Esophagus mucosa (tissue), 1 donor: ENCODE measurements at places on chromosomes 4 and X.
A peak's percentile ranks its signal among the peaks of the same experiment; 100 is the strongest.

DNA sequence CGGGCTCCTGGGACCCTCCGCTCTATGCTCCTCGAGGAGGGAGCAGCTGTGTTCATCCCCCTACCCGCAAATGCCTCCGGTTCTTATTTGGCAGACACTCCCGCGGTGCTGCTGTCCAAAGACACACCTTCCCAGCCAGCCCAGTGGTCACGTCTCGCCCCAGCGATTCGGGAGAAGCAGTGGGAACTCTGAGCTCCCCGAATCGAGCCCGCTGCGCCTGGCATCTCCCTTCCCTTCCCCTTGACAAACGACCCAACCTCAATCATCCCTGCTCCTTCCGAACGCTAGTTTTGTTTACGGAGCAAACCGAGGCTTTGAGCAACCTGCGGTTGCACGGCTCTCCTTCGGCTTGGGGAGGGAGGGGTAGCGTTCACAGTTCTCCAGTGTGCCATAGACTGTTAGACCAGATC is 317 bp upstream of the FRMPD4 start:
- no peak for ATAC-seq

DNA sequence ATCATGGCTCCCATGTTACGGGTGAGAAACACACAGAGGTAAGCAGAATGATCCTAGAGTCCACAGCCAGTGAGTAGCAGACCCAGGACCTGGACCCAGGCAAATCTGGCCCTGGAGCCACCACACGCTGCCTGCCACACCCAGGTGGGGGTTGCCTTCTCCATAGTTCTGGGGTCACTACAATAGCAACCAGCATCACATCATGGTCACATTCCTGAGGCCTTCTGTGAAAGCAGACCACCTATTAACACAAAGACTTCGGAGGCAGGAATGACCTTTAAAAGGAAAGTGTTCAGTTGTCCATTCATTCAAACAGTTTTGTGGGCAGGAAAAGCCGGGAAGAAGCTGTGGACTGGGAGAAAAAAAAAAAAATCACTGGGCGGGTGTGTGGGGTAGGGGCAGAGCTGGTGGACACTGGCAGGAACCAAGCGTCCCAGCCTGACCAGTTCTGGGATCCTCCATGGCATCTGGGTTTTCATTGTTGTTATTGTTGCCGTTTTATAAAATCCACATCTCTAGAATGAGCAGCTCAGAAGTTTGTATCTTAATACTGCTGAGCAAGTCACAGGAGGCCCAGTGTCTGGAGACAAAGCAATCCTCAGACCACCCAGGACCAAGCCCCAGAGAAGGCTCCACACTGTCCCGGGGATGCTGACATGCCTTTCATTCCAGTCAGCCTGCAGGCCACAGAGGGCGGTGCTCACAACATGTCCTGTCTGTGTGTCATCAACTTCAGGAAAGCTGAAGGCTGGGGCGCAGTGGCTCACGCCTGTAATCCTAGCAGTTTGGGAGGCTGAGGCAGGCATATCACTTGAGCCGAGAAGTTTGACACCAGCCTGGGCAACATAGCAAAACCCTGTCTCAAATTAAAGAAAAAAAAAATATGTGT is 67.0 kb downstream of the SEL1L3 start:
- ATAC-seq, result peak; percentile 45

GRCh38 chr4:83440148-83440814 is 15.3 kb downstream of the HELQ start:
- no peak for ATAC-seq

- no peak for ATAC-seq
Measured at GRCh38 chrX:109601486-109601885, 23.5 kb downstream of the KCNE5 start.

- ATAC-seq, result no peak
Measured at GRCh38 chrX:38365954-38366353, 13.6 kb downstream of the OTC start.
